Stimulated activated CD4-positive, alpha-beta T cell treated with anti-CD3 and anti-CD28 coated beads, Interleukin-15, amount 100 ng/mL, for 1 hour (primary cell): ENCODE measurements at places on chromosomes 4 and X.

GRCh38 chrX:431492-432111 is 44.9 kb upstream of the PPP2R3B start:
- no peak for DNase-seq

- no peak for DNase-seq
Observed at GRCh38 chr4:20253735-20254409, 2.2 kb downstream of the SLIT2 start.

GRCh38 chr4:107658400-107659336 is 61.4 kb downstream of the PAPSS1 start:
- no peak for DNase-seq

GRCh38 chrX:129925305-129926092 is 19.5 kb downstream of the UTP14A start:
- DNase-seq, result peak; percentile 27

DNA sequence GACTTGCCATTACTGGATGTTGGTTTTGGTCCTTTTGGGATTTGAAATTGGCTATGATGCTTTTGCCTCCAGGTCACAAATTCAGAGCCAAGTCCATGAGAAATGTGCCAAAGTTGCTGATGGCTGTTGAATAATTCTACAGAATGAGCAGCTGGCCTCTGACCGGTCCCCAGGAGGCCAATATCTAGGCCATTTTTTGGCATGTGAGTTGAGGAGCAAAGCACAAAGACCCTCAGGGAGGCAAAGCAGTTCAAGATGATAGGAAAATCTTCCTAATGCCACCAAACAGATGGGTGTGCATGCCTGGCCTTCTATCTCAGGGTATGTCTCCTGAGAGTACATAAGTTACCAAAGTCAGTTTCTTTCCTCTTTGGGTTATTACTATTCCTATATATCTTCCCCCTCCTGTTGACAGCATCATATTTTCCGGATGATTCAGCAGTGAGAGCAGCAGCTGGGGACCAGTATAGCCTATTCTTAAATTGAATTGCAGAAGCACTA is 44.4 kb downstream of the SEL1L3 start:
- DNase-seq, result no peak

- no peak for DNase-seq
Observed at GRCh38 chr4:27123123-27123768, 262.6 kb downstream of the STIM2 start.

DNA sequence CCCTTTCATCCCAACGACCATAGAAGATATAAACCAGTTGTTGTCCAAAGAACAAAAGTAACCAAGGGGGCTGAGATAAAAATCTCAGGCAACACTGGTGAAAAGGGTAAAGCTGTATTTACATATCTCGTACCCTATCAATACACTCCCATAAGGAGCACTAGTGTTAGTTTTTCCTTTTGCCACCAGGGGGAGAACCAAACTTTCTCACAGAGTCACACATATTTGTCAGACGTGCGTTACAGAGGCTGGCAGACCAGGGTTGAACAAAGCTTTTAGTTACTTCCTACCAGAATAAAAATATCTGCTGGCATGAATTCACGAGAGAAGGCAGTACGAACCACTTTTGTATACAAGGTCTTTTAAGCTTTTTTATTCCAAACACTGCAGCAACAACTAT is 88.3 kb downstream of the AMELX start:
- no peak for DNase-seq

GRCh38 chrX:1162119-1162916 is 50.1 kb downstream of the CRLF2 start:
- DNase-seq, result no peak

- DNase-seq, result no peak
Observed at GRCh38 chr4:125368146-125368545, 53.4 kb downstream of the FAT4 start.

DNA sequence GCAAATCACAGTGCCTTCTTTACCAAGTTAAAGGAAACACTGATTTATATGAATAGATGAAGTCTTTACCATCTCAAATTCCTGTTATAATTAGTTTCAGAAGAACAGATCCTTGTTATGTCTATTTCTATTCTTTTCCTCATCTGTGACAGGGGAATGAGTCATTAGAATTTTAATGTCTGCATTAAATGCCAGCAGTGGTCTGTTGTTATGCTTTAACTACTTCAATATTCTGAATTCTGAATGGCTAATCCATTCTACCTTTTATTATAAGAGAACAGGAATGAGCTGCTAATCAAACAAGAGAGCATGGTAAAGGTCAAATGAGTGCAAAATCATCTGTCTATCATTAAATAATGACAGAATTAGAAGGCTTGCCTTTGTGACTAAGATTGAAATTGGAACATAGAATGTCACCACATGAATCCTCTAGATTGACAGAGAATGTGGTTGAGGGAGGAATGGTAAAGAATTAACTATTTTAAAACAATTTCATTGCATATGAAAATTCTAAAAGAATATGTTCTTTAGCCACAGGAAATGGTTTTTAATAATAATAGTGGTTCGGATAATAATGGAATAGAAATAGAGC is 935.5 kb downstream of the ADGRL3 start:
- DNase-seq, result no peak

GRCh38 chr4:101689220-101689619 is 101.3 kb upstream of the BANK1 start:
- DNase-seq, result no peak

GRCh38 chr4:141768954-141769353 is 132.6 kb downstream of the IL15 start:
- no peak for DNase-seq

DNA sequence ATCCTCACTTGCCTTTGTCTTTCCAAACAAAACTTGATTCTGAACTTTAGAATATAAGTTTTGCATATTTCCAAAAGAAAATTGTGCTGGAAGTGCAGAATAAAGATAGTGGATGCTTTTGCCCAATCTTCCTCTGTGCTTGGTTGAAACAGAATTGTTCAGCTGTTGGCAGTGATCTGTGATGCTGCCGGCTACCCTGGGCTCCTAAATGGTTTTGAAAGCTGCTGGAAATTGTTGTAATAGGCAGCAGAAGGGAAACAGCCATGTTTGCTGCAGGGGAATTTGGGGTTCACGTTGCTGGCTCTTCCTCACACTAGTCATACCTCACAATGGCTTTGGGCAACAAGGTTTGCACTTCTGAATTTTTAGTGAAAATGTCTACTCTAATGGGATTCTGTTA is 398.0 kb downstream of the RAPGEF2 start:
- no peak for DNase-seq

GRCh38 chr4:107388736-107389274 is 331.2 kb downstream of the PAPSS1 start:
- DNase-seq, result no peak

DNA sequence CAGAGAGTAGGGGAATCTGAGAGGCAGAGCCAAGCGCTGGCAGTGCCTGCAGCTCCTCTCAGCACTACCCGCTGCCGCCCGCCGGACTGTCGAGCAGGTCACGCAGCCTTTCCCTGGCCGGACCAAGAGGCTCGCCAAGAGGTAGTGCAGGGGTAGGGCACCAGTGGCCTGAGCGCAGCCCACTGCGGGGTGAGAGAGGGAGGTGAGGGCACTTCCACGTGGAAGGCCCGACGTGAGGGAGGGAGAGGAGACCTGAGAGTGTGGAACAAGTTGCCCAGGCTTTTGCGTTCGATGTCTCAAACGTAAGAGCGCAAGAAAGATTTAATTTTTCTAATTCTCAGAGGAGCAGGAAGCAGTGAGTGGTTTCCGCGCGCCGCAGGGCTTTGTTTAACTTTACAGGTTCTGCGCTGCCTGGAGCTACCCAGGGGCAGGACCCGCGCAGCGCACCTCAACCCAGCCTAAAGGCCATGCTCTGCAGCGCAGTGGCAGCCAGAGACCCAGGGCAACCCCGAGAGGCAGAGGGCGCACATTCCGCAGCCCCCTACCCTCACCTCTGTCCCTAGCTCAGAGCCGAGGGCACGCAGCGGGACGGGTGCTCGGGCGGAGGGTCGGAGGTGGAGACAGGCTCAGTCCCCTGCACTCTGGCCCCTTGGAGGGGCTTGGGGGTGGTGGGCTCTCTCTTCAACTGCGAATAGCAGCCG is 14.9 kb downstream of the ARHGAP36 start:
- DNase-seq, result no peak

DNA sequence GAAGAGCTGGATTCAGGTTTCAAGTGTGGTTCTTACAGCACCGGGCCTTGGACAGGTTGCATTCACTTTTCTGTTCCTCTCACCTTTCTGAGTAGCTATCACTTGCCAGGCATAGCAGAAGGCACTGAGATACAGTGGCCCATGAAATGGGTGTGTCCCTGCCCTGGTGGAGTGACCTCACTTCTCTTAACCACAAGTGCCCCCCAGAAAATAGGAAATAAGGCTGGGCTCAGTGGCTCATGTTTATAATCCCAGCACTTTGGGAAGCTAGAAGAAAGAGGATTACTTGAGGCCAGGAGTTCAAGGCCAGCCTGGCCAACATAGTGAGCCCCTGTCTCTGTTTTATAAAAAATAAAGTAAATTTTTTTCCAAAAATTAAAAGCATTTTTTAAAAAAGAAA is 101.7 kb upstream of the KIT start:
- DNase-seq, result no peak

GRCh38 chr4:163866728-163867315 is 372.3 kb downstream of the TMA16 start:
- no peak for DNase-seq

GRCh38 chr4:85708468-85708867 is 233.5 kb downstream of the ARHGAP24 start:
- no peak for DNase-seq

DNA sequence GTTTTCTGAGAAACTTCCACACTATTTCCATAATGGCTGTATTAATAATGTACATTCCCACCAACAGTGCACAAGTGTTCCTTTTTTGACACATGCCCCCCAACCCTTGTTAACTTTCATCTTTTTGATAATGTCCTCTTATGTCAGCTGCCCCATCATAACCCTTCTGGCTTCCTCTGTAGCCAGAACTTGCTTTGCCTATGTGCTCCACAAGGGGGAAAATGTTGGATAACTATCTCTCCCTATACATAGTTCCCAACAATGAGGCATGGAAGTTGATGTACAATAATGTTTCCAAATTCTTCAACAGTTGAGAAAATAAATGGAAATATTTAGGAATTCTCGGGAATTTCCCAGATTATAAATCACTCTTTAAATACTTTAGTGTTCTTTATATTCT is 142.9 kb downstream of the ASB9 start:
- DNase-seq, result no peak

- no peak for DNase-seq
Observed at GRCh38 chr4:40613456-40613855, 16.2 kb downstream of the RBM47 start.

DNA sequence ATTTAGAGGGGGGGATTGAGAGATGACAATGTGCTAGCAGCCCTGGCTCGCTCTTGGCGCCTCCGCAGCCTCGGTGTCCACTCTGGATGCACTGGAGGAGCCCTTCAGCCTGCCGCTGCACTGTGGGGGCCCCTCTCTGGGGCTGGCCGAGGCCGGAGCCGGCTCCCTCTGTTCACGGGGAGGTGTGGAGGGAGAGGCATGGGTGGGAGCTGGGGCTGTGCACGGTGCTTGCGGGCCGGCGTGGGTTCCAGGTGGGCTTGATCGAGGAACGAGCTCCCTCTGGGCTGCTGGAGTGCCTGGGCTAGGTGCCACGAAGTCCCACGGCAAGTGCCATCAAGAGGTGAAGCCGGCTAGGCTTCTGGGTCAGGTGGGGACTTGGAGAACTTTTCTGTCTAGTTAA is 6.9 kb downstream of the C4orf46 start:
- DNase-seq, result no peak
